NCI-H1694 treated with DMSO at 0.1 percent for 48 hours (cell line): ENCODE measurements at places on chromosomes 2 and 18.
A peak's percentile ranks its signal among the peaks of the same experiment; 100 is the strongest.

- DNase-seq = no peak
Observed at GRCh38 chr18:75070625-75071483, 138.1 kb downstream of the PTGR3 start.

GRCh38 chr2:105447476-105447875, 48.6 kb upstream of the FHL2 start:
- no peak for DNase-seq

- DNase-seq = no peak
Observed at GRCh38 chr2:81206216-81206615, 901.7 kb upstream of the LRRTM1 start.

DNA sequence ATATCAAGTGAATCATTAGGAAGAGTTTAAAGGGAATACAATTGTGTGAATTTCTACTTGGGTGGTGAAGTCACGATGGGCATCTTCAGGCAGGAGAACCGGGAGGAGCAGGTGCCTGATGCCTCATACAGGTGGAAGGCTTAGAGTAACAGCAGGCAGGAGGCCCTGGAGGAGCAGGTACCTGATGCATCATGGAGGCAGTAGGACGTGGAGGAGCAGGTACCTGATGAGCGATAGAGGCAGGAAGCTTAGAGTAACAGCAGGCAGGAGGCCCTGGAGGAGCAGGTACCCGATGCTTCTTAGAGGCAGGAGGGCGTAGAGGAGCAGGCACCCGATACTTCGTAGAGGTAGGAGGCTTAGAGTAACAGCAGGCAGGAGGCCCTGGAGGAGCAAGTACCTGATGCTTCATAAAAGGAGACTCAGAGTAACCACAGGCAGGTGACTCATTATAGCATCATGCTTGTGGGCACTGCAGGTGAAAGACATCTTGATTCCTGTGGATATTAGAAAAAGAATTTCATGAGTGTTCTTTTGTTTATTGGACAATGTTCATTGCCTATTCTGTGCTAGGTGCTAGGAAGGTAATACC, 133.9 kb downstream of the ATP9B start:
- no peak for DNase-seq

GRCh38 chr2:85246348-85246747, 81.4 kb downstream of the TGOLN2 start:
- DNase-seq = peak; percentile 26
